Stimulated activated CD4-positive, alpha-beta T cell treated with anti-CD3 and anti-CD28 coated beads, Interleukin-1b, Interleukin-23, amount 100 ng/mL, for 1 hour (primary cell): ENCODE measurements at places on chromosomes 1 and 21.

DNA sequence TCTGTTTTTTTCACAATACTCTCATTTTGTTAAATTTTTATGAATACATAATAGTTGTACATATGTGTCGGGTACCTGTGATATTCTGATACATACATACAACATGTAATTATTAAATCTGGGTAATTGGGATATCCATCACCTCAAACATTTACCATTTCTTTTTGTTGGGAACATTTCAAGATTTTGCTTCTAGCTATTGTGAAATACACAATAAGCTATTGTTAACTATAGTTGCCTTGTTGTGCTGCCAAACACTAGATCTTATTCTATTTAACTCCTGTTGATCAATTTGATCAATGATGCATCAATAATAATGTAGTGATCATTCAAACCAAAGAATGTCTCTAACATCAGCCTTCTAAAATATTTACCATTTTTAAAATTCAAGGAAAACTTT, 234.6 kb upstream of the NR5A2 start:
- no peak for DNase-seq

- no peak for DNase-seq
Observed at GRCh38 chr1:45381243-45381642, 41.0 kb upstream of the MUTYH start.

DNA sequence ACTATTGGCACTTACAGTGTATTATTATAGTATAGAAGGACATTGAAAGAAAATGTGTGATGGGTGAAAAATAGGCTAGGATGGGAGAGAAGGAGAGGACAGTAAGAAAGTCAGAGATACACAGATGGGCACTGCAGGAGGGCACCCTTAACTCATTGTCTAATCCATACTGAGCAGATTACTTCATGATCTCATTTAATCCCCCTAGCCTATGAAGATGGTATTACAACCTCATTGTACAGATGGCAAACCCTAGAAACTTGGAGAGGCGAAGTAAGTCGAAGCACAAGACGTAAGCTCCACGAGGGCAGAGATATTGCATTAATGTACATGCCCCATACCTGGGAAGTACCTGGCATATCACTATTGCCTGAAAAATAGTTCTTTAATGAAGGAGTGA, 346.9 kb upstream of the DAB1 start:
- no peak for DNase-seq

DNA sequence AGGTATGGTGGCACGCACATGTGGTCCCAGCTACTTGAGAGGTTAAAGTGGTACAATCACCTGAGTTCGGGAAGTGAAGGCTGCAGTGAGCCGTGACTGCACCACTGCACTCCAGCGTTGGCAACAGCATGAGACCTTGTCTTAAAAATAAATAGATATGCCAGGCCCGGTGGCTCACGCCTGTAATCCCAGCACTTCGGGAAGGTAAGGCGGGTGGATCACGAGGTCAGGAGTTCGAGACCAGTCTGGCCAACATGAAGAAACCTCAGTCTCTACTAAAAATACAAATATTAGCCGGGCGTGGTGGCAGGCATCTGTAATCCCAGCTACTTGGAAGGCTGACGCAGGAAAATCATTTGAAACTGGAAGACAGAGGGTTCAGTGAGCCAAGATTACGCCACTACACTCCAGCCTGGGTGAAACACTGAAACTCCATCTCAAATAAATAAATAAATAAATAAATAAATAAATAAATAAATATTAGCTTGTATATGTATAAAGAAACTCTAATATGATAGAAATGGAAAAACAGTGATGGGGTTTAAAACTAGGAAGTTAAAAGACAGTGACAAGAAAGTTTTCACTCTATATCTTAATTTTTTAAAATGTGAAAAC, 18.8 kb downstream of the GATAD2B start:
- no peak for DNase-seq

DNA sequence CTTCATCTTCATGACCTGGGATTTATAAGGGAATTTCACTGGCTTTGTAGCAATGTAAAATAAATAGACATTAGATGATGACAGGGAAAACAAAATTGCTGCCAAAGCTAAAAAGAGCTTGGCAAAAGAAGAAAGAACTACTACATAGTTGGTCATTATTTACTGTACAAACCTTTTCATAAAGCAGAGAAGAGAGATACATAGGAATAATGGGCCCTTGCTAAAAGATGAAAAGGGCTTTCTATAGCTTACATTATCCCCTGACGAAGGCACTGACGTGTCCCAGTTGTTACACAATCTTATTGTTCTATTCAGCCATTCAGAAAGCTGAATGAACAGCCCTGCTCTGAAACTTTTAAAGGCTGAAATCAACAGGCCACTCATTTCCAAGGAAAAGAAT, 57.1 kb downstream of the ZC3H11B start:
- DNase-seq = no peak

DNA sequence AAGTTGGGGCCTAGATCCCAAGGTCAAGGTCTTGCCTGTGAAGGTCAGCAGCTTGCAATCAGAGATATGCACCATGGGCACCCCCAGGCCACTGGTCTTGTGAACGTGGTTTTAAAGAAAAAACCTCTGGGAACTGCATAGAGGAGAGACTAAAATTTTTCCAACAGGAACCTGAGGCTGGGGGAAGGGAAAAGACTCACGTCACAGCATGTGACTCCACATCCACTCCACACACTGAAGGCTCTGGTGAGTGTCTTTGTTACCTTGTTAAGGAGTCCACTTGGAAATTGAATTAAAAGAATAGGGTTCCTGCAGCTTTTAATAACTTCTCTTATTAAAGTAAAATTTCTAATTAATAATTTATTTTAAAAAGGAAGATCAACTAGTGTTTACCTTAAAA, 224.9 kb downstream of the DAB1 start:
- DNase-seq = no peak

- DNase-seq = no peak
Observed at GRCh38 chr1:18817795-18818435, 41.5 kb downstream of the TAS1R2 start.

- DNase-seq = no peak
Observed at GRCh38 chr1:88210103-88210787, 473.8 kb upstream of the PKN2 start.

DNA sequence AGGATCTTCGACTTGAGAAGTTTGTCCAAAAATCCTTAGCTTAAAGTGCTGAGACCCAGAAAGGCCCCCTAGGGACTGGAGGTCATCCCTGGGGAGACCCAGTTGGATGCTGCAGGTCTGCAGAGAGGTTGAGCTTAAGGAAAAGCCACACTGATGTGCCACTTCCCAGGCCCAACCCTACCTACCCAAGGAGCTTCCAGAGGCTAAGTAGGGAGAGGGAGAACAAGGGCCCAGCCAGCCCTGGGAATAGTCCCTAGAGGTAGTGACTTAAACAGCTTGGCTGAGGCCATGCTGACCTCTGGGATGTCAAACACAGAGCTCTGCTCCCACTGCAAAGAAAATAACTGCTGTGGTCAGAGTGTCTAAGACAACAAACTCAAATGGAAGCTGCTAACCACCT, 693.7 kb downstream of the MATN1 start:
- DNase-seq = no peak

DNA sequence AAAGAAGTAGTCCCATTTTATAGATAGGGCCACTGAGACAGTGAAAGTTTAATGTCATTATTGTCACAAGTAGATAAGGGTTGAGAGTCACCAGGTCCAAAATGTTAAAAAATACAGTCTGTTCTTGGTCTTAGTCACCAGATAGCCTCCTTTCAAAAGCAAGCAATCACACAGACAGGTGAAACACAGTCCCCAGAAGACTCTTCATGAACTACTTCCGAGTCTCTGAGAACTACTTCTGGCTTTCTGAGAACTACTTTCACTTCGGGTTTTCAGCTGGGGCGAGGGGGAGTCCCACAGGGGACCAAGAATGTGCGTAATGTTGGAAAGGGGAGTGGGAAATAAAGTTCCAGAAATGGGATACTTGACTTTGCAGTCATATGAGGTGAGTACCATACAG, 143.2 kb downstream of the HHIPL2 start:
- DNase-seq = no peak

GRCh38 chr1:162666006-162666645, 33.9 kb downstream of the DDR2 start:
- no peak for DNase-seq

DNA sequence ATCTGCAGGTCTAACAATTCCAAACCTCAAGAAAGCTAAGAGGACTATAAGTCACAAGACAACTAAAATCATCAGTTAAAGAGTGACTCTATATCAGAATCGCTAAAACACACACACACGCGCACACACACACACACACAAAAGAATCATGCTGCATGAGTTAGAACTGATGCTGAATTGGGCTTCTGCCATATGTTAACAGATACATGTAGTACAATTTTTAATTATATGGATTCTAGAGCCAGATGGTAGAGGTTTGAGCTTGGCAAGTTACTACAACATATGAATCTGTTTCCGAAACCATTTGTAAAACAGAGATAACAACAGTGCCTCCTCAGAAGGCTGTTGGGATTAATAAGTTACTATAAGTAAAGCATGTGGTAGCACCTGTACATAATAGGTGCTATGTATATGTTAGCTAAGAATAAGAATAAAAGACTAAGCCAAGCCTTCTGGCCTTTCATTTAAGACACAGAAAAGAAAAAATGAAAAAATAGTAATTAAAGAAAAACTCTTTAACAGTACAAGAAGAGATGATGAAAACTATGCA, 17.9 kb downstream of the EPRS1 start:
- no peak for DNase-seq

DNA sequence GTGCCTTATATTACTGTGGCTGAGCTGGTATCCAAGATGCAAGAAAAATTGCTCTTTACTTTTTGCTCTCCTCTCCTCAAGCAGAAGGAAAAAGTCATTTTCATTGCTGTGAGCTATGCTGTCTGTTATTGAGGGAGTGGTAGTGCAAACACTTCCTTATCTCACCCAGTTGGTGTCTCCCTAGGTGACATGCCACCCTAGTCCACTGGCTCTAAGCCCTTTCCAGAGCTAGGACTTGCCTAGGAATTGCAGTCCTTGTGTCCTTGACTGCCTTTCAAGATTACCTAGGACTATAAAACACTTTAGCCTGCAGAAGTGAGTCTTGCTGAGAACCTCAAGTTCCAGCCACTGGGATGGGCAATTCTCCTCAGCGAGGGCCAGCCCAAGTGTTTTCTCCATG, 458.3 kb downstream of the MRPL39 start:
- no peak for DNase-seq

- DNase-seq = no peak
Observed at GRCh38 chr1:98674075-98674781, 12.7 kb downstream of the SNX7 start.
